Adrenal gland (tissue), 19 donors: ENCODE measurements at places on chromosomes 7 and 10.

DNA sequence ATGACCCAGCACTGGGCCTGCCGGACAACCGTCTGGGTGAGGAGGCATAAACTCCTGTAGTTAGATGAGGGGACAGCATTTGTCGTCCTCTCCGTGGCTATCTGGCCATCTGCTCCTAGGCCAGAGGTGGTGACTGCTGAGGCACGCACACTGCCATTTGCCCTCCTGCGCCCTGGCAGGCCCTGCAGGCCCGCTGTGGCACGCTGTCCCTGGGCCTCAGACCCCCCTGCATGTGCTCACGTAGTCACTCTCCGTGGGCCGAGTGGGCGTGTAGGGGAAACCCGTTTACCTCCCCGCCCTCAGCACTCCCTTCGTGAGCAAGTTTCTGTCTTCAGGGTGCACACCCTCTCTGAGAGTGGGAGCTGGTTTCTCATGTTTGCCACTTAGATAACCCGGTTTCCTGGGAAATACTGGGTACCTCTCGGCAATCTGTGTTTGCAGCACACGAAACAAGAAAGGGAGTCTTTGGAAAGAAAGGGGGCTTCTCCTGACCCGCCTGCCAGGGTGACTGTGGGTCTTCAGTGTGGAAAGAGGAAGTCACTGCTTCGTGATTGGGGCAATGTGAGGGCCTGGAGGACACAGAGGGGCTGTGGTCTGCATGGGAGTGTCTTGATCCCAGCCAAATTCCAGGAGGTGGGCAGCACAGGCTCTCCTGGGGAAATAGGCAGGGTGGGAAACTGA is 10.8 kb downstream of the ADAMTS14 start:
- DNase-seq, result no peak

DNA sequence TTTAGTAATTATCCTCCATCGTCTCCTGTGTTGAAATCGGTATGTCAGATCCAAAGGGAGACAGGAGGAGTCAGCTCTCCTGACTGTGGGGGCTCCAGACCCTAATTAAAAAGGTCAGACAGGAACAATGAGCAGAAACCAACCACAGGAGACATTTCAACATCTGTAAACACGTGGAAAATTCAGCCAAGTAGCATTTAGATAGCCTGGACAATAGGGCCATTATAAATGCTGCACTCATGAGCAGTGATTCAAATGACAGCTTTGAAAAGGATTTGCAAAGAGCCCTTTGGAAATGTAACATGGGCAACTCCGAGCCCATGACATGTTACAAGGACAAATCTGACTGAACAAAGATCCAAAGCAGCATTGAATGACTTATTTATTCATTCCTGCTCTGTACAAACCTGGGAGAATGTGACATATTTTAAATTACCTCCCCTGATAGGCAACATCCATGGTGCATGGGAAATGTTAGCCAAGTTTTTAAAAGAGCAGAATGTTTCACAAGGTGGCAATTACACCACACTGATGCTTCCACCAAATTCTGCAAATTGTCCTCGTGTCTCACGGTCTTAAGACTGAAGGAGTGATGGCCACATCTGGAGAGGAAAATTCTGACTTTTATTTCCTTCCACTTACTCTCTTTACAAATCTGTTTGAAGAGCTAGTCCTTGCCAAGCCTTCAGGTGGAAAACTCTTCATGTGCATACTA is 113.3 kb upstream of the KMT2E start:
- DNase-seq, result no peak

GRCh38 chr10:50063100-50063499 is 4.7 kb upstream of the WASHC2A start:
- no peak for DNase-seq

DNA sequence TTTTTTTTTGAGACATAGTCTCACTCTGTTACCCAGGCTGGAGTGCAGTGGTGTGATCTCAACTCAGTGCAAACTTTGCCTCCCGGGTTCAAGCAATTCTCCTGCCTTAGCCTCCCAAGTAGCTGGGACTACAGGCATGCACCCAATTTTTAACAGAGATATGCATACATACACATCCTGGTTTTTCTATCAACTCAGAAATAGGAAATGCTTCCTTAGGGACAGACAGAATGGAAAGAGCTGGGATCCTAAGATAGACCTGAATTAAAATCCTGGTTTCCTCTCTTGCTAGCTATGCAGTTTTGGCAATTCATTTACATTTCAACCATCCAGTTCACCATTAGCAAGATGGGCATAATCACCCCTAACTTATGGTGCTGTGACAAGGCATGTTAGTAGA is 347.5 kb downstream of the GPAM start:
- DNase-seq, result no peak

GRCh38 chr7:157292770-157293412 is 43.9 kb upstream of the DNAJB6 start:
- DNase-seq, result no peak

- no peak for DNase-seq
Observed at GRCh38 chr10:128087884-128088709, 38.1 kb downstream of the MKI67 start.

- DNase-seq, result no peak
Observed at GRCh38 chr7:29815181-29816105, 9.1 kb downstream of the WIPF3 start.

- no peak for DNase-seq
Observed at GRCh38 chr10:115772606-115773005, 500.4 kb downstream of the GFRA1 start.

DNA sequence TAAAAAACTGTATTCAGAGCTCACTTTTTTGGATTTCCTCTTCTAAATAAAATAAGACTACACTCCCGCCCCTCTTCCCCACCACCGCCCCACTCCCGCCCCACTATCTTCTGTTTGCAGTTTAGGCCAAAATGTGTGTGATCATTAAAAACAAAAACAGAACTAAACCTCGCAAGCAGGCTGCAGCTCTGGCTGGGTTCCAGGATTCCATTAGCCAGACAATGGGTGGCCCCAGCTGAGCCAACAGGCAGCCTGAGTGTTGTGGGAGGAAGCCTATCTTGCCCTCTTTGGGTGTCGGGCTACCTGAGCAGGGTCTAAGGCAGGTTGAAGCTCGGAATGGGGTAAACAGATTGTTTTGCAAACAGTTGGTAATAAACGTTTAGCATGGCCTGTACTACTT is 41.7 kb downstream of the ARL4A start:
- DNase-seq, result peak; percentile 50

DNA sequence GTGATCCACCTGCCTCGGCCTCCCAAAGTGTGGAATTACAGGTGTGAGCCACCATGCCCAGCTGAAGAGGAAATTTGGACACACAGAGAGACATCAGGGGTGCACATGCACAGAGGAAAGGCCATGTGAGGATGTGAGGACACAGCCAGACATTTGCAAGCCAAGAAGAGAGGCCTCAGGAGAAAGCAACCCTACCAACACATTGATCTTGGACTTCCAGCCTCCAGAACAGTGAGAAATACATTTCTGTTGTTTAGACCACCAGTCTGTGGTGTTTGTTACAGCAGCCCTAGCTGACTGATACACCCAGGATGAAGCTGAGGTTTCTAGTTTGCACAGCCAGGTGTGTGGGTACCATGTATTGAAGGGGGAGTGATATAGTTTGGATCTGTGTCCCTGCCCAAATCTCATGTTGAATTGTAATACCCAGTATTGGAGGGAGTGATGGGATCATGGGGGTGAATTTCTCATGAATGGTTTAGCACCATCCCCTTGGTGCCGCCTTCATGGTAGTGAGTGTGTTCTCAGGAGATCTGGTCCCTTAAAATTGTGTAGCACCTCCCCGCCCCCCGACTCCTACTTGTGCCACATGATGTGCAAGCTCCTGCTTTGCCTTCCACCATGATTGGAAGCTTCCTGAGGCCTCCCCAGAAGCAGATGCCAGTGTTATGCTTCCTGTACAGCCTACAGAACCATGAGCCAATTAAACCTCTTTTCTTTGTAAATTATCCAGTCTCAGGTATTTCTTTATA is 64.7 kb upstream of the DUSP5 start:
- DNase-seq, result no peak

DNA sequence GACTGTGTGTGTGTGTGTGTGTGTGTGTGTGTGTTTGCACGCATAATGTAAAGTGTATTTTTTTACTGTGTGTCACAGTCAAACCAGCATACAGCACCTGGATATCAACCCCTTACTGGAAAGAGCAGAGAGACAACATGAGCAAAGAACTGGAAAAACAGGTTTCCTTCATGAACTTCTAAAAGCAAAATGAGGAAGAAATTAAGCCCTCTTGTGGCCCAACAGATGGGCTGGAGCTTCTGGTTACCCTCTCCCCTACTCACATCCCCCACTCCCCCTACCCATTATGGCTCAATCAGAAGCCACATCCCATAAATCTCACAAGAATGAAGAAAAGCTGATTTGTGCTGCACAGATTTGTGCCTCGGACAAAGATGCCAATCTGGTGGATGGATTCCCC is 36.2 kb downstream of the PDE1C start:
- no peak for DNase-seq

GRCh38 chr7:73463966-73464365 is 30.4 kb downstream of the FZD9 start:
- DNase-seq, result no peak

GRCh38 chr10:127907411-127908105 is 655 bp downstream of the PTPRE start:
- peak; percentile 83 for DNase-seq

DNA sequence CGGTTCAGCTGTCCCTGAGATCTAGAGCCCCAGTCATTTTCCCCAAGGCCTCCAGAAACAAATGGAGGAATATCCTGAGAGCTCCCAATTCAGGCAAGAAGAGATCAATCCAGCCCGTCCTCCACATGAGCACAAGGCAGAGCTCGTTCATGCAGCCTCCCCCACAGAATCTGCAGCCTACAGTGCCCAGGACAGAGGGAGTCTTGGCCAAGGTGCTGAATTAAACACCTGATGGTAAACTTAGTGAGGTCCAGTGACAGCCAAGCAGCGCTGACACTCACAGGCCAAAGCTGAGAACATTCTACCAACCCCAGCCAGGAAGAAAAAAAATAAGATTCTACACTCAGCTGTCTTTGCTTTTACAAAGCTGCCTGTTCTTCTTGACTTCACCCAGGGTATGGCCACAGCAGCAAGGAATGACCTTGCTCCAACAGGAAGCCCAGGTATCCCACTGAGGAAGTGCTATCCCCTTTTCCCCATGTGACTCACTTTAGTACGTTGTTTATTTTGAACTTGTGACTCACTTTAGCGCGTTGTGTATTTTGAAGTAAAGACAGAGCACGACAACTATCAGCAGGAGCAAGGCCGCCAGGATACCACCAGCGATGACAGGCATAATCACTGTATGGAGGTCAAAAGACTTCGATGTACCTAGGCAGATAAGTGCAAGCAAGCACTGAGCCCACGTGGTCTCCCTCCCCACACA is 4.4 kb upstream of the CUZD1 start:
- DNase-seq, result no peak

DNA sequence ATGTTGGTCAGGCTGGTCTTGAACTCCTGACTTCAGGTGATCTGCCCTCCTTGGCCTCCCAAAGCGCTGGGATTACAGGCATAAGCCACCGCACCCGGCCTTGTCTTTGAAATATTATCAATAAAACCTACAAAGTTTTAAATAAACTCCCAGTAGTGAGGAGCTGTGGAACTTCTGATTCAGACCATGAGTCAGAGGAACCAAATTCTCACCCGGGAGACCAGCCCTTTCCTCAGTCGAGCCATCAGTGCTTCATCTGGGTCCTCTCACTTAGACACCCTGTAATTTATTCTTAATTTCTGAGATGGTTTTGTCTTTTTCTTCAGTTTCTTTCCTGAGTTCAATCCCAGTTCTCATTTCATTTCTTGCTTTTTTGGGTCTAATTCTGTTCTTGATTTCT is 68.6 kb downstream of the DYNC2I1 start:
- DNase-seq, result peak; percentile 45

DNA sequence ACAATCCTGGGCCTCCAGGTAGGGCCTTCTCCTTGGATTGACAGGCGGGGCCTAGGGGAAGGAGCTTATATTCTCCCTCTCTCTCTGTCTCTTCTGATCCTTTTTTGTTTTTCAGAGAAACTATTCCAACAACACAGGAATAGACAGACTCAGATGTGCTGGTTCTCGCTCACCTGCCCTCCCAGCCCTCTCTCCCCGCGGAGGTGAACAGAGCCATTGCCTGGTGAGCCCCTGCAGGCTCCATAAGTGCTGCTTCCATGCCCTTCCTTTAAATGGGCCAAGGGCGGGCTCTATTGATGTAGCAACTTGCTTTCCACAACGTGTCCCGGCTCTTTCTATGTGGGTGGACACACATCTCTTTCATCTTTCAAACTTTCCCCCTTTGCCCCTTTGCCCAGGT is 47.2 kb upstream of the IGFBP3 start:
- DNase-seq, result no peak

- no peak for DNase-seq
Observed at GRCh38 chr10:74544106-74544505, 282.3 kb upstream of the KAT6B start.

DNA sequence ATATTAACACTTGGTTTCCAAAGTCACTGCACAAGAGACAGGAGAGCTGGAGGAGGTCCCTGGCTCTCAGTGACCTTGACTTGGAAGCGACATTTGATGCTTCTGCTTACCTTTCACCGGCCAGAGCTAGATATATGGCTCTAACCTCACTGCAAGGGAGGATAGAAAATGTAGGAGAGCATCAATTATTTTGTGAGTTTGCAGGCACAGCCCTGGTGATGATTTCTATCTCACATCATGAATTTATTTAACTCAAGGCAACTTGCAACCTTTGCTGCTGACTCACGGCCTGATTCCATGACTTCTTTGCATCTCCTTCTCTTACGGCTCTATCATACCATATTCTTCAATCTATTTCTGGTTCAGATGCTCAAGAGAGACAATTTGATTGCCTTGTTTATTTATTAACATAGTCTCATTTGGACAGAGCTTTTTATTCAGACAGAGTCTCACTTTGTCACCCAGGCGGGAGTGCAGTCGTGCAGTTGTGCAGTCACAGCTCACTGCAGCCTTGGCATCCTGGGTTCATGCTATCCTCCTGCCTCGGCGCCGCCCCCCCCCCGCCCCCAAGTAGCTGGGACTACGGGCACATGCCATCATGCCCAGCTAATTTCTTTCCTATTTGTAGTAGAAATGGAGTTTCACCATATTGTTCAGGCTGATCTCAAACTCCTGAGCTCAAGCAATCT is 196.0 kb downstream of the REEP3 start:
- no peak for DNase-seq

- no peak for DNase-seq
Observed at GRCh38 chr10:119976421-119976820, 83.9 kb downstream of the SEC23IP start.

GRCh38 chr7:87170828-87171227 is 18.6 kb downstream of the DMTF1 start:
- no peak for DNase-seq

DNA sequence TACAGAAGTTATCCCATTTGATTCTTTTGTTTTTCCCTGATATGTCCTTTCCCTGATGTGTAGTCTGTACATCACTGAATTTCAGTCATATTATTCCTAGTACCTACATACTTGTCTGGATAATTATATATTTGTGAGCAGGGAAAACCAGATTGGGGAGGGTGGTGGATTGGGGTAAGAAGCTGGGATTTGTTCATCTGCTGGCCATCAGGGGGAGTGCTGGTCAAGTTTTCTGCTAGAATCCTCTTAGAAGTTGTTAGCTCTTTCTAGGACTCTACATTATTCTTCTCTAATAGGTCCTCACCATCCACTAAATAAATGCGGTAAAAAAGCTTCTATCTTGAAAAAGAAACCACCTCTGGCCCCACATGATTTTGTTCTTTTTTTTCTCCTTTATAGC is 232.7 kb upstream of the TAC1 start:
- peak; percentile 59 for DNase-seq

GRCh38 chr10:92486637-92487036 is 87.3 kb downstream of the IDE start:
- DNase-seq, result no peak
